Osteoblast (primary cell): ENCODE measurements at places on chromosomes 3 and 15. TPM values are rescaled to one million over a fixed set of nuclear protein-coding genes. Genes with fewer than 3 reads are reported as not detected.

The CFAP44 gene
- total RNA-seq = 5.6 and 5.8 TPM in 2 replicates

The COL6A5 gene
- not detected in 2 replicates for total RNA-seq

DNA sequence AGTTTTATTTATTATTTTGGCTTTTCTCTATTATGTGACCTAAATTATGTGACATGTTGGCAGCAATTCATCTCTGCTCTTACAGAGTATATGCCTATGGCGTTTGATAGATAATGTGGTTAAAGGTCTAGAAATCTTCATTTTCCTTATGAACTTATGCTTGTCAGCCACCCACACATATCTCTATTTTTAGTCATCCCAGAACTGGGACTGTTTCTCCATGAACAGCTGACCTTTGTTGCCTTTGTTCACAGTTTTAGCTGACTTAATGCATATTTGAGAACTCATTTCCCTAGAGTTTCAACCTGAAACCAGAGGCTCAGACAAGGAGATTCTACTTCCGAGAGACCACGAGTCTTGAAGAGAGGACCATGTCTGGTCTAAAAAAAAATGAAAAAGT is 176.5 kb downstream of the RAP2B start:
- peak; percentile 82 for DNase-seq

DNA sequence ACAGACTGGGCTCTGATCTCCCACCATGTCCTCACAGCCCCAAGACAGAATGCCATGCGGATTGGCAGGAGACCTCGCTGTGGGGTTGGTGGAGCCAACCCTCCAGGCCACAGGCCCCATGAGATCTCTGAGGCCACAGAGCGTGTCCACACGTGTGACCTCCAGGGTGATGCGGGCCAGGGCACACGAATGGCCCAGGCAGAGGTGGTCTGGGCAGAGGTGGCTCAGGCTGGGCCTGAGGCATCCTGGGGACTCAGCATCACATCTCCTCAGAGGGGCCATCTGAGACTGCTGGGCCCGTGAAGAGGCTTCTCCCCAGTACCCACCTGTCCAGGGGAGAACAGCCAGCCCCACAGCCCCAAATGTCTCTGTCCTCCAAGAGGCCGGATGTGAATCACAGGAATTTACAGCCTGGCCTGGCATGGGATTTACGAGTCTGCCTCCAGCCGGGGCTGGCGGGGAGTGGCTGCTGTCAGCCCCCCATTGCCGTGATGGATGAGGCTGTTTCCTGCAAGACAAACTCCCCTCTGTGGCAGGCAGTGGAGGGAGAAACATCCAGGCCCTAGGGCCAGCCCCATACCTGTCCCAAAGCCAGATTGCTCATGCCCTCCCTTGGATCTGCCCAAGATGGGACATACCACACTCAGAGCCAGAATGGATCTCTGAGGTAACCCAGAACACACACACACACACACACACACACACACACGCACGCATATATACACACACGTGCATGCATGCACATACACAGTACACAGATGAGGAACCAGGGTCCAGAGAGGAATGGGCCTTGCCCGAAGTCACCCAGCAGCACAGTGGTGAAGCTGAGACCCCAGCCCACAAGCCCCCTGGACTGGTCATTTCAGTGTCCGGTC is 208.3 kb downstream of the TBC1D2B start:
- peak; percentile 87 for DNase-seq

GRCh38 chr3:11607816-11608215 is 35.9 kb downstream of the VGLL4 start:
- peak; percentile 56 for DNase-seq

DNA sequence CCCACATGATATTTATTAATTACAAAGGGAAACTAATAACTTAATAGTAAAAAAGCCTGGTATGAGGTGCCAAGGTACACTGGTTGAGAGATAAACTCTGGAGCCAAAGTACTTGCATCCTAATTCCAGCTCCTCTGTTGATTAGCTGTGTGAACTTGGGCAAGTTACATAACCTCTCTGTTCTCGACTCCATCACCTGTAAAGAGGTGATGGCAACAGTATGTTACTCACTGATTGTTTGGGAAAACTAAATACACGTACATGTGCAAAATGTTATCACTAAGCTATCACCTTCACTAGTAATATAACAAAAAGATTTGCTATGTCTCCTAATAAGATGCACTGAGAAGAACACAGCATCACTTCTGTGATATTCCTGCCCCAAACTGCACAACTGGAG is 206.4 kb downstream of the MEX3B start:
- DNase-seq = no peak

DNA sequence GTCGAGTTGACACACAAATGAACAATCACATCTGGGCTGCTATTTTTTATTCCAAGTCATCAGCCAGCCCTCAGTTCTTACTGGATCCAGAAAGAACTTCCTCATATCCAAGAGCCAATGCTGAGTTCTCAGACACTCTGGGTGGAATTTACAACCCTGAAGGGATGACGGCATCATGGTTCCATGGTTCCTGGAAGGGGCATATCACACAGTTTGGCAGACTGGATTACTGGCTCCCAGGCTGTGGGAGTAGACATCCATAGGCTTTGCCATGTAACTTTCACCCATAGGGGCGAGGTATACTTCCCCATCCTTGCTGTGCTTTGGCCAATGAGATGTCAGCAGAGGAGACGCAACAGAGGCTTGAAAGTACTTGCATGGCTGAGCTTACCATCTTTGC is 26.9 kb upstream of the KBTBD12 start:
- no peak for DNase-seq

GRCh38 chr15:38212729-38213351 is 39.8 kb upstream of the SPRED1 start:
- DNase-seq = no peak

- no peak for DNase-seq
Measured at GRCh38 chr3:194080436-194080835, 55.5 kb upstream of the HES1 start.

GRCh38 chr3:54251705-54252104 is 129.4 kb downstream of the CACNA2D3 start:
- DNase-seq = no peak

DNA sequence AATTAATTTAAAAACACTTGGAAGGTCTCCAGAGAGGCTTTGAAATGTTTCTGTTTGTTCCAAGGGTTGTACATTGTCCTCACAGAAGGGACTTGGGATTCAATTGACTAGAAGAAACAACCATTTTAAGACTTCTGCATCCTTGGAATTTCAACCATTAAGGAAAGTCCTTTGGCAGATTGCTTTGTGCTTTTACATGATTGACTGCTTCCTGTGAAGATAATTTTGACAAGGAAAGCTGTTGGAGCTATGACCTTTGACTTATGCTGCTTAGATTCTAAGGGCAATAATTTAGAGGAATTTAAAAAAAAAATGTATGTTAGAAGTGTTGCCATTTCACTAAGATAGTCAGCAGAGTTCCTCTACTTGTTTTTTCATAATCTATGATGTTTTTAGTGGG is 483.9 kb upstream of the TBL1XR1 start:
- no peak for DNase-seq

- DNase-seq = peak; percentile 48
Measured at GRCh38 chr3:14570864-14571263, 30.7 kb upstream of the GRIP2 start.

- peak; percentile 75 for DNase-seq
Measured at GRCh38 chr3:13927295-13927694, 47.4 kb upstream of the WNT7A start.

GRCh38 chr3:171695426-171695825 is 114.9 kb downstream of the PLD1 start:
- peak; percentile 22 for DNase-seq

The SAMD7 gene
- not detected in 2 replicates for total RNA-seq

GRCh38 chr15:23924686-23925085 is 237.6 kb upstream of the NDN start:
- no peak for DNase-seq

DNA sequence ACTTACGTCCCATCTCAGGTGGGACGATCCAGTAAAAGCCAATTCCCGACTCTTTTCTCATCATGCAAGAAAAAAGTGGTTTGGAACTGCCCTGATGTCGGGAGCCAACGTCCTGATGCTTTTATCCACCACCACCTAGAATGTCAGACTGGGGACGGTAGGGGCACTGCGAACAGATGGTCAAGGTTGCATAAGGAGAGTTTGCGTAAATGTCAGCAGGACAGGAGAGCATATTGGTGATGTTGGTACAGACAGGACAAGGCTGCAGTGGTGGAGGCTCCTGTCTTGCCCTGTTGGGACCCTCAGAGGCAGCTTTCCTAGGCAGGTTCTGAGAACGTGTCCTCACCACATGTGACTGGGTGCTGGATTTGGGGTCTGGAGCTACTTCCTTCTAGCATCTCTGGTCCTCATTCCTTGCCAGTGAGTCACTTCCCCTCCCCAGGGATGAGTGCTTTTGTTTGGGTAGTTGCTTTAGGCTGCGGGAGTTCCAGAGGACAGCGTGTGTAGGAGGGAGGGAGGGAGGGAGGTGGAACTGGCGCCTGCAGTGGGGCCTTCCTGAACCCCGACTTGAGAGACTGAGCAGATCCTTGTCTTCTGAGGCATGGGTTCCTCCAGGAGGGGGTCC is 21.0 kb downstream of the THSD4 start:
- DNase-seq = no peak

- no peak for DNase-seq
Measured at GRCh38 chr3:154842536-154842935, 237.6 kb upstream of the MME start.

- no peak for DNase-seq
Measured at GRCh38 chr3:172283841-172284357, 164.4 kb downstream of the GHSR start.

GRCh38 chr3:151724576-151725562 is 8.9 kb upstream of the AADACL2 start:
- DNase-seq = no peak

DNA sequence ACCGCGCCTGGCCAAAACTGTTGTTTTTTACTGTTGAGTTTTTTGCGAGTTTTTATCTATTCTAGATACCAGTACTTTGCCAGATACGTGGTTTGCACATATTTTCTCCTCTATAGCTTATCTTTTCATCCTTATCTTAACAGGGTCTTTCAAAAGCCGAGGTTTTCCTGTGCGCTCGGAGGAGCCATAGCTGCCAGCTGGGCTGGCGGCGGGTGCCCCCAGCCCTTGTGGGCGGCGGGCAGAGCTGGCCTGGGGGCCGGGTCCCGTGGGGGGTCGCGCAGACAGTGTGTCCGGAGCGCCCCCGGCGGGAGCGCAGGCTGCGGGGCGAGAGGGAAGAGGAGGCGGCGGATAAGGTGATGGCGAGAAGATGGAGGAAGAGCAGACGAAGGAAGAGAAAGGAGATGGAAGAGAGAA is 11.1 kb upstream of the EIF4A2 start:
- peak; percentile 51 for DNase-seq

The SV2B gene
- total RNA-seq = under 0.01 TPM in 1 of 2 replicates, not detected in the other

DNA sequence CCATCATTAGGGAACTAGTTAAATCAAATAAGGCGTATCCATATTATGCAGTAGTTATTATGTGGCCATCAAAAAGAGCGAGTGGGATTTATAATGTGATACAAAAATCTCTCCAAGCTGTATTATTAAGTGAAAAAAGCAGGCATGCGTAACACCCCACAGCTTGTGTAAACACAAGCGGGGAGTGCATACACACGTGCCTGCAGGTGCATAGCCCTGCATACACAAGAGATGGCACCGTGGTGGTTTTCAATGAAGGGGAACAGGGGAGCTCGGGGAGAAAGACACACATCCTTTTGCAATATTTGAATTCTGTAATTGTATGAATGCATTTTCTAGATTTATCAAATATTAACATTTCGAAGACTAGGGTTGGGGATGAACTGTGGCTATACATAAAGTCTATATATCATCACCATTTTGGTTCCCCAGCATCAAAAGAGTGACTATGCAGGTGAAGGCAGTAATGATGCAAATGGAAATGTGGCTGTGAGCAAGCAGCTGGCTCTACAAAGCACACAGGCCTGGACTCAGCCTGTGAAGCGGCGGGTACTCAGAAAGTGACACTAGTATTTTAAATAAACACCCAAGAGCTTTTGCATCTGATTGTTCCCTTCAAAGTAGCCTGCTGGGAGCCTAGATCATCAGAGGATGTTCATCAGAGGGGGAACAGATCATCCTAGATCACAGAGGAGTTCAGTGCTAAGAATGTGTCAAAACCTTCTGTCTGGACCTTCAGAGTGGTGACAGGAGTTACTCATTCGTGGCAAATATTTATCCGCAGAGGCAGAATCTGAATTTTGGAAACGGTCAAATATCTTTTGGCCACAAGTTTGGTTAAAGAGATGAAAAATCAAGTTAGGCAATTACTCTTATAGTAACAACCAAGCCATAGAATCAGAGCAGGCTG is 9.4 kb upstream of the KIF7 start:
- peak; percentile 92 for DNase-seq

DNA sequence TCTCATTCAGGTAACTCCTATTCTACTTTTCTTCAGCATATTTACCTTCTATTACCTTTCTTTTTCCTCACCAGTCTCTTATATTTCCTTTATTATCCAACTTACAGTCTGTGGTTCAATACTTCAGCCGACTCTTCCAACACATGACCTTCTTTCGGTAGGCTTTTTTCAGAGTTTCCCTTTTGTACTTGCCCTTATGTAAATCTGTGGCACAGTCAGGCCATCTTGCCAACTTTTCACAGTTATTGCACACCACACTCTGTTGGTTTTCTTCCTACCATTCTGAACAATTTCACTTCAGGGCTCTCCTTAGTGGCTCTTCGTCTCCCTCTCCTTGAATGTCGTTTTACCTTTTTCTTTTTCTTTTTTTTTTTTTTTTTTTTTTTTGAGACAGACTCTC is 427.8 kb downstream of the LPP start:
- DNase-seq = no peak

GRCh38 chr15:75718328-75718727 is 5.7 kb upstream of the CSPG4 start:
- DNase-seq = peak; percentile 96

DNA sequence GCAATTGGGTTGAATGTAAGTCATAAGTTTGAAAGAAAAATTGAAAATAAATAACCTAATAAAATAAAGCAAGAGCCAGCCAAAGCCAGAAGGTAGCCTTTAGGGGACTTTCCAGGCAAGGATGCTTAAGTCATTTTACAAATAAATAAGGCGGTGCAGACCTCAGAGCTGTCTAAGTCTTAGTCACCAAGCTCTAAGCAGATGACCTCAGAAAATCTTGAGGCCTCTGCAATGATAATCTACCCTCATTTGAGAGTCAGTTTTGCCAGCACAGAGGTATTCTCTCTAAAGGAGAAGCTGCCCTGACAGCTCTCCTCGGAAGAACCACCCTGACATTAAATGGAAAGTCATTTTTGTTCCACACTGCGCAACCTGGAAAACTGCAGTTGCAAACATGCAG is 113.9 kb downstream of the OXNAD1 start:
- DNase-seq = peak; percentile 72

- DNase-seq = no peak
Measured at GRCh38 chr3:72397586-72397985, 450.7 kb downstream of the SHQ1 start.

DNA sequence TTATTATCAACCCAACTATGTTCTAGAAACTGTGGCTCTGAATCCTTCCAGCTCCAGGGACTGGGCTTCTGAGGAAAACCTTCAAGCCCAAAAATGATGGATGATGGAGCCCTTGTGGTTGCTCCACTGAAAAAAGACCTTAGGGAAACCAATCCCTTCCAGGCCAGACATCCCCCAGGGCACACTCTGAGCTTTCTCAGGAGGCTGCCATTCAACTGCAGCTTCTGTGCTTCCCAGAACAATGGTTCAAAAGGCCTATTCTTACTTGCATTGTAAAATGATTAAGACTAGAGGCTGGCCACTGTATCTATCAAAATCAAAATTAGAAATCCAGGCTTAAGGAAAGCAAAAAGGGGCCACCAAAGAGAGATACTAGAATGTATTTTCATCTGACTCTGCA is 27.3 kb downstream of the EID1 start:
- no peak for DNase-seq

- no peak for DNase-seq
Measured at GRCh38 chr3:49602877-49603411, 48.7 kb downstream of the BSN start.
